ENCODE measurements at places on chromosomes 3 and 15.

DNA sequence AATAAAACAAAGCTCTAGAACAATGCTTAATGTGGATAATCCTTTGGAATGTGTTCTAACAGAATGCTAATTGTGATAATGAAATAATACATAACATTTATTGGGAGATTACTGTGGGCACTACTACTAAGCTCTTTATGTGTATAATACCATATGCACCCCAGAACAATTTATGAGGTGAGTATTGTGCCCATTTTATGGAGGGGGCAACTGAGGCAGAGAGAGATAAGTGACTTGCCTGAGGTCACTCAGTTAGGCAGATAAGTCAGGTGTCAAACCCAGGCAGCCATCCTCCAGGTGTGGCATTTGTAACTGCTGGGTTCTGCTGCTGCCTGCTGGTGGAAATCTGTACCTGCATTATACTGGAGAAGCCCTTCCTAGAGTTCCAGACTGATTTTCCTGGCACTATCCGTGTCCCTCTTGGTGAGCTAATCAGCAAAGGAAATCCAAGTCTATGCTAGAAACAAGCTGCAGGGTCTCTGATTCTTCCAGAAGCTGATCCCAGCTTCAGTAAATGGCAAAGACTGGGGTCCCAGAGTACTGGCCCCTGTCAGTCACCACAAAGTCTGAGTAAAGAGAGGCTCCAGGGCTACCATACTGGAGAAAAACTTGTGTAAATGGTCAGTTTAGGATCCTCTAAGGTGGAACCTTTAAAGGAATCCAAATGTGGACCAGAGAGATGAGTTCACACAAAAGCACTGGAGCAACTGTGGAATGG lies 22.6 kb upstream of the RBP1 start:
- DNase-seq, result peak; percentile 5

GRCh38 chr3:193942516-193943055 lies 193.4 kb upstream of the HES1 start:
- DNase-seq, result no peak

GRCh38 chr3:20682573-20682972 lies 496.6 kb upstream of the SGO1 start:
- no peak for DNase-seq

DNA sequence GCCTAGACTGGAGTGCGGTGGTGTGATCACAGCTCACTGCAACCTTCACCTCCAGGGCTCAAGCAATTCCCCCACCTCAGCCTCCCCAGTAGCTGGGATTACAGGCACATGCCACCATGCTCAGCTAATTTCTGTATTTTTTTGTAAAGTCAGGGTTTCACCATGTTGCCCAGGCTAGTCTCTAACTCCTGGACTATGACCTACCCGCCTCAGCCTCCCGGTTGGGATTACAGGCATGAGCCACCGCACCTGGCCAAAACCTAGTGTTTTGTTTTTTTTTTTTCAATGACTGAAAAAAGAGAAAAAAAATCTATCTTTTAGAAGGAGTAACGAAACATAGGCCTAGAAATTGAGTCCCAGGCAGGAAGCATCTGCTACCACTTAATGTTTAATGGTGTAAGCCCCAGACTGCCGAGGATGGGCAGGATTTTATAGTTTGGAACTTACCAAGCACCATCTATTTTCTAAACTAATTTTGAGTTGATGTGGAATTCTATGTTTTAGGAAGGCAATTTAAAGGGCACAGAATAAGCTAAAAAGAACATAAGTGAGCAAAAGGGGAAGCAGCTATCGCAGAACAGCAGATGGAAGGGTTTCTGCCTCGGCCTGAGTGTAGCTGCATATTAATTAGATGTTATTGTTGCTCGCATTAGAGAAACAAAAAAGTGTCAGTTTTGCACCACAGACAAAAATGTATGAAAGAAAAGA lies 24.2 kb upstream of the CA12 start:
- DNase-seq, result no peak

GRCh38 chr3:16884084-16884747 lies 539 bp upstream of the PLCL2 start:
- no peak for DNase-seq

GRCh38 chr3:174440741-174441587 lies 418.2 kb upstream of the NAALADL2 start:
- DNase-seq, result peak; percentile 86

DNA sequence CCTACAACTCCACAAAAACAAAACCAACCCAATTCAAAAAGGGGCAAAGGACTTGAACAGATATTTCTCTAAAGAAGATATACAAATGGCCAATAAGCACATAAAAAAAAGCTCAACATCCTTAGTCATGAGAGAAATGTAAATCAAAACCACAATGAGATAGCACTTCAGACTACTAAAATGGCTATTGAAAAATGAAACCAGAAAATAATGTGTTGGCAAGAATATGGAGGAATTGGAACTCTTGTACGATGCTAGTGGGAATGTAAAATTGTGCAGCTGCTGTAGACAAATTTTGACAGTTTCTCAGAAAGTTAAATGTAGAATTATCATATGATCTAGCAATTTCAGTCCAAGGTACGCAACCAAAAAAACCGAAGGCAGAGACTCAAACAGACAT lies 29.0 kb downstream of the KY start:
- no peak for DNase-seq

DNA sequence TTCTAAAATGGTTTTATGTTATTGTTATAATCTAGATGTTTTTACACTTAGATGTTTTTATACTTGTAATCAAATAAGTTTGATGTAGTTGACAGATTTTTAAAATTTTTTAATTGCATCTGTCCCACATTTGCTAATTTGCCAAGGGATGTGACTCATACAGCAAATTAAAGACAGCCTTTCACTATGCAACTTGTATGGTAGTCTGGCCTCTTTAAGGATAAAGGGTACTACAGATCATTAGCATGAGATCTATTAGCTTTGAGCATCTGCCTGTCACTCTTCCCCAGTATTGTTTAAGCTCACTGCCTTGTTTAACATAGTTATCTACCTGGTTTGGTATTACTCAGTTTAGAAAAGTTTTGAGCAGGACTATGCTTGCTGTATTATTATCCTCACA lies 83.0 kb downstream of the NPTN start:
- DNase-seq, result no peak

DNA sequence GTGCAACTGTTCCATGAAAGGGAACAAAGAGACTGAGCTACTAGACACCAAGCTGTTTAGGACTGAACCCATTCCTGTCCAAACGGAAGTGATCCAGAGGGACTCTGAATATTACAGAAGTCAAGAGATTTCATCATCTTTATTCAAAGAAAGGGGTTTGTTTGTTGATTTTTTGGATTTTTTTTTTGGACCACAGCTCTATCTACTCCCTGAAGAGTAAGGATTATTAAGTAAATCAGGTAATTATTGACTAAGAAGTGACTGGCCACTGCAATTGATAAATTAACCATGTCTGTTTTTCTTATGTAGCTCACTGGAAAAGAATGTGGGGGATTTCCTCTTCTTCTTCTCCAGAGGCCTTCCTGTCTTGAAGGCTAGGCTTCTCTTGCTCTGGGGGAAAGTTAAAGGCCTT lies 146.6 kb upstream of the TPM1 start:
- DNase-seq, result no peak

DNA sequence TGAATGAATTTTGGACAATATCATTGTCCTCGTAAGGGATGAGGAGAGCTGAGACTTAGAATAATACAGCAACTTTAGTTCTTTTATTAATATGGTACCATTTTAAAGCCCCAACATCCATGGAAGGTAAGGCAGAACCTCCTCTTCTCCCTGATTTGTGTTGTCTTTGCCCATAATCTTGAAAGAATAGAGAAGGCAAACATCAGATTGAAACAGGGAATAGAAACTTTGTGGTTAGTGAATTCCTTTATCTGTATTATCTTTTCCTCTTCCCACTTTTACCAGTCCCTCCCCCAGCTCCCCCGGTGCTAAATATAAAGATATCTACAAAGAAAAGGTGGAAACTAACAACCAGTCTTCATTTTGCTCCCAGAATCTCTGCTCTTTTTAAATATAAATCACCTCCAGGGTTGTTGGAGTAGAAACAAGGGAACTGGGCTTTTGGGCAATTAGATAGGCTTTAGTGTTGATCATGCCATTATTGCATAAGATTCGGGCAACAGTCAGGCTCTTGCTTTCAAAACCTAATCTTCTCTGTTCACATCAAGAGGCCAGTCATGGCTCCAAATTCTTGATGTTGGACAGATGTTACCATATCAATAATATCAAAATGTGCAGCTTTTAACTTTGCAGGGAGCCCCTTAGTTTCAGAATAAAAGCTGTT lies 32.5 kb downstream of the ITPR1 start:
- DNase-seq, result no peak

Data from GM04504 (cell line).